ENCODE measurements at places on chromosomes 13 and 19. TPM values are rescaled to one million over a fixed set of nuclear protein-coding genes. Genes with fewer than 3 reads are reported as not detected.

The SELENOV gene
- not detected for total RNA-seq

The RYR1 gene
- total RNA-seq, result 1.6 TPM

The PROZ gene
- total RNA-seq, result not detected

The C2CD4C gene
- not detected for total RNA-seq

The PTH2 gene
- total RNA-seq, result not detected

The CDX2 gene
- total RNA-seq, result not detected

DNA sequence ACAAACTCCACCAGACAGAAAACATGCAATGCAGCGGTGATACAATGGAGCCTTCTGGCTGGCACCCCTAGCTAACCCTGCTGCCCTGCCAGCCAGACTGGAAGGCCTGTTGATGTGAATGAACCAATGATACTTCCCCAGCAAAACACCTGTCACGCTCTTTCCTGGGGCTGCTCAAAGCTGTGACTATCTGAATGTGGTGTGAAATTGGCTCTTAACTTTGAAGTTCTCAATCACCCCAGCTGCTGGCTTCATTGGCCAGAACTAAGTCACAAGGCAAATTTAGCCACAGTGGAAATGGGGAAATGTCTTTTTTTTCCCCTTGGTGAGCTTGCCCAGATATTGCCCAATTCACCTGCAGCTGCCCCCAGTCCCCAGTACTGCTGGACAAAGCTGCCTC lies 147.3 kb downstream of the SLC7A1 start:
- DNase-seq, result no peak

DNA sequence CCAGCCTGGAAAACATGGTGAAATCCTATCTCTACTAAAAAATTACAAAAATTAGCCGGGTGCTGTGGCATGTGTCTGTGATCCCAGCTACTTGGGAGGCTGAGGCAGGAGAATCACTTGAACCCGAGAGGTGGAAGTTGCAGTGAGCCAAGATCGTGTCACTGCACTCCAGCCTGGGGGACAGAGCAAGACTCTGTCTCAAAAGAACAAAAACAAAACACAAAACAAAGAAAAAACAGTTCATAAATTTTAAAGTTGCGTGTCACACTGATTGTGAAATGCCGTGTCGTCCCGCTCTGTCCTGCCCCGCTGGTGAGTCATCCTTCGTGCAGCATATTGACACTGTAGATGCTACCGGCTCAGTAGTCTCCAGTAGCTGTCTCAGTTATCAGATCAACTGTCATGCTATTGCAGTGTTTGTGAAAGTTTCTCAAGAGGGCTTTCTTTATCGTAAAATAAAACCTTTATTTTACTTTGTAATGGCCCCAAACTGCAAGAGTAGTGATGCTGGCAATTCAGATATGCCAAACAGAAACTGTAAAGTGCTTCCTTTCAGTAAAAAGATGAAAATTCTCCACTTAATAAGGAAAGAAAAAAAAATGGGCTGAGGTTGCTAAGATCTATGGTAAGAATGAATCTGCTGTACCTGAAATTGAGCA lies 36.4 kb upstream of the IGFL1 start:
- no peak for DNase-seq

- no peak for DNase-seq
Observed at GRCh38 chr13:110964229-110965037, 49.6 kb upstream of the ANKRD10 start.

GRCh38 chr13:39766464-39767158 lies 111.1 kb downstream of the COG6 start:
- no peak for DNase-seq

DNA sequence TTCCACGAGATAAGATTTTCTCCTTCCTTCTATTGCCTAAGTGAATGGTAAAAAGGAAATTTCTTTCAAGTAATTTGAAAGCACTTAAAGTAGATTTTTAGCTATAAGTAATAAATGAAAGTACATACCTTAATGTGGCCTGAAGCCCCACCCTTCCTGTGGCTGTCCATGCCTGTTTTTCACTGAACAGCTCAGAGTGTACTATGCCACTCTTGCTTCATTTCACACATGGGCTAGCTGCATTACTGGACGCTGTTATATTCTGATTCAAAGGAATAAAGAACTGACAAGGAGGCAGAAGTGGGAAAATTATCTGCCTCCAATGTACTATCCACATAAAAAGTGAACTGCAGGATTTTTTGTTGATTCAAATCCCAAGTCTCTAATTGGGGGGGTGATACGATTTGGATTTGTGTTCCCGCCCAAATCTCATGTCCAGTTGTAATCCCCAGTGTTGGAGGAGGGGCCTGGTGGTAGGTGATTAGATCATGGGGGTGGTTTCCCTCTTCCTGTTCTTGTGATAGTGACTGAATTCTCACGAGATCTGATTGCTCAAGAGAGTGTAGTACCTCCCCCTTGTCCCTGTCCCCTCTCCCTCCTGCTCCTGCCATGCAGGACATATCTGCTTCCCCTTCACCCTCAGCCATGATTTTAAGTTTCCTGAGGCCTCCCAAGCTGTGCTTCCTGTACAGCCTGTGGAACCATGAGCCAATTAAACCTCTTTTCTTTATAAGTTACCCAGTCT lies 154.7 kb upstream of the SGCG start:
- DNase-seq, result no peak

- DNase-seq, result no peak
Observed at GRCh38 chr13:112200200-112200599, 133.3 kb downstream of the SOX1 start.

- no peak for DNase-seq
Observed at GRCh38 chr13:57631596-57632275, at the start of gene PCDH17. TSS of gene PCDH17 (plus strand) at chr13:57631744. CDS start at chr13:57632547, 803 bp downstream.
